ENCODE measurements at places on chromosomes 5 and 9.

DNA sequence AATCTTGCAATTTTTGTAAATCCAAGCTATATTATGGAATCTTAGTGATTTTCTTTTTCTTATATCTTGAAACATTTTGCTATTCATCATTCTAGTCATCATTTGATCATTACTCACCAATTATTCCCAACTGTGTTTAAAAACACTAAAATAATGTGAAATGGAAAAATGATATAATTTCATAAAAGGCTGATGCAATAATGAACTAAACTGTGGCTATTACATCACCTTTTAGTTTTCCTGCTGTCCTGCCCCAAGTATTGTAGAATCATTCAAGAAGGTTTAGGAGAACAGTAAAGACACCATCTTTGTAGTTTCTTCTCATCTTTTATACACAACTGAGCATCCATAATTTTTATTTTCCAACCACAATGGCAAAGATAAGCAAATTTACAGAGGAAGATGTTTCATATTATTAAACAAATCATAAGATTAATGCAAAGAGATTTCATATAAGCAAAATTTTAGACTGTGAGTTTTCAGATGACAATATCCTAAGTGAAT lies 431.0 kb upstream of the SLC30A5 start:
- no peak for DNase-seq

DNA sequence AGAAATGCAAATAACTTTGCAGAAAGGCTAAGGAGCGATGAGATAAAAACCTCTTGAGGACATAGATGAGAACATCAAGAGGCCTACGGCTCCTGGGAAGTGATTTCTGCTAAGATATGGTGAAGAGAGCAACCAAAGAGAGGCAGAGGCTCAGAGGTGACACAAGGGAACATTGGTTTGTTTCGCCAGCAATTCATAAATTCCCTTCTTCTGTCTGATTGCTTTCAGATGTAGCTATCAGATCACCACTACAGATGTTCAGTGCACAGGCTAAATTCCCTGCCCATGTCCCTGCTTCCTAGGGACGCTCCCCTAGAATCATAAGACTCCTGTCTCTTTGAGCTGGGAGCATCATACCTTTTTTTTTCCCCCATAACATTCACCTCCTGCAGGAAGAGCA lies 11.2 kb downstream of the AGXT2 start:
- DNase-seq: no peak

- DNase-seq: no peak
These were observed 204.4 kb downstream of the TRIO start for GRCh38 chr5:14347522-14347921.

GRCh38 chr5:1540831-1541701 lies 17.3 kb upstream of the LPCAT1 start:
- DNase-seq: no peak

DNA sequence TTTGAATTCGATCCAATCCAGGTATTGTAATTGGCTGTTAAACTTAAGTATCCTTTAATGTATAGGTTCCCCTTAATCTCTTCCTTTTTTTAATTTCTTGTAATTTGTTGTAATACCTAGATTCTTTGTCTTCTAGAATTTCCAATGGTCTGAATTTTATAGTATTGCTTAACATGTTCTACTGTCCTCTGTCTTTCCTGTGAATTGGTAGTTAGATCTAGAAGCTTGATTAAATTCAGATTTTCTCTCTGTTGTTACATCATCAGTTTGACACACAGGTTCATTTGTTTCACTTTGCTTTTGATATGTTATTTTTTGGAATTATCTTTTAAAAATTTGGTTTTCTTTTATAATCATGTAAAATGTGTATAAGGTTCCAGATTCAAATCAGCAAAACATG lies 13.8 kb downstream of the ZCCHC7 start:
- DNase-seq: no peak

DNA sequence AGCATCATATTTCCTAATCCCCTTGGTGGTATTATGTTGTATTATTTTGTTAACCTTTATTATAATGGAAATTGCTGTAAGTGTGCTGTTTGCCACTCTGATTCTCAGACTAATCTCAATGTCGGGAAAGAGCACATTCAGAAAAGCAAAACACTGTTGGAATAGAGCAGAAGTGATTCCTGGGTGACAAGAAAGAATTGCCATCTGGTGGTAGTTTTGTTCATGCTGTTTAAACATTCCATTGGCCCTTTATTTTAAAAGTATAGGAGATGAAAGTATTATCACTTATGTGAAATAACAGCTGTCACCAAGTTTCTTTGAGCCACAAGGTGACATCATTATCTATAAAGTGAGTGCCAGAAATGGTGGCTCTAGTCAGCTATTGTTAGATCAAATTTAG lies 301.3 kb upstream of the SGCD start:
- peak; percentile 19 for DNase-seq

GRCh38 chr5:119343052-119343451 lies 12.8 kb upstream of the TNFAIP8 start:
- DNase-seq: no peak
